SHP77 (cell line): ENCODE measurements at places on chromosomes 12 and 14.
A peak's percentile ranks its signal among the peaks of the same experiment; 100 is the strongest.

DNA sequence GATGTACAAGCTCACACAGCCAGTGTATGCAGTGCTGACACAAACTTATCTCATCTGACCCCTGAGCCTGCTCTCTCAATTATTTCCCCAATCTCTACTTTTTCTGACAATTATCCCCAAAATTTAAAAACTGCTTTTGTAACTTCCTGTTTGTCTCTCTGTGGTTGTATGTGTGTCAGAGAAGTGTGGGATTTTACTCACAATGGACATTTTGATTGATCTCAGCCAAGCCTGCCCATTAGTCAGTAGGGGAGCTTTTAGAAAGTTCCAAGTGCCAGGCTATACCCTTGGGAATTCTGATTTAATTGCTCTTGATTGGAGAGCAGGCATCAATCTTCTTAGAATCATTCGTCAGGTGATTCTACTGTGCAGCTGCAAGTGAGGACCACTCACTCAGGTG, 64.9 kb upstream of the LMNTD1 start:
- DNase-seq, result no peak

- peak; percentile 60 for DNase-seq
Measured at GRCh38 chr12:65911321-65911720, 87.0 kb downstream of the HMGA2 start.

- no peak for DNase-seq
Measured at GRCh38 chr12:54156578-54156977, 32.2 kb downstream of the SMUG1 start.

DNA sequence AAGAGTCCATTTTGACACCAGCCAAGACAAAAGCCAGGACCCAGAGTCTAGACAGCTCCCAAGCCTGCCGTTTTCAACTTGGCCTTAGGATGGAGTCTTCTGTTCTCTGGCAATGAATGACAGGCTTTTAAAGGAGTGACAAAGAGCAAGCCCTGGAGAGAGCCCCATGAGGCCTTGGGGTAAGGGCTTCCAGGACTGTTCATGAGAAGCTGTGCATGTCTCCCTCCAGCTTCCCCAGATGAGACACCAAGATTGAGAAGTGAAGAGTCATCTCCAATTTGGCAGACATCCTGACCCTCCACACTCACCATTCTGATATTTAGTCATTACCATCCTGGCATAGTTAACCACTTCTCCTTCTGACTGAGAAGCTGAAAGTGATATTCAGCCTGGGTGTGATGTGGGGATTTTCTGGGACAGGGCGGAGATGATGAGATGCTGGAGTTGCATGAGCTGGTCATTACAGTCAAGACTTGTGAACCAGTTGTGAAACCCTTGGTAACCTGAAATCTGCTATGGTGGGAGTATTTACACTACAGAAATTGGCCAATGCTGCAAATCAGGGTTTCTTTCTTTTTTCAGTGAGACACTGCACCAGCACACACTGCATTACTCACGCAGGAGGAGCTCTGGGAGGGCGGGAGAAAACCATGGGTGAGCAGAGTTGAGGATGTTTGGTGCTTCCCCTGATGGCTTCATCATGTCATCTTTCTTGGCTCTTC, 77.8 kb downstream of the VCPKMT start:
- DNase-seq, result no peak

DNA sequence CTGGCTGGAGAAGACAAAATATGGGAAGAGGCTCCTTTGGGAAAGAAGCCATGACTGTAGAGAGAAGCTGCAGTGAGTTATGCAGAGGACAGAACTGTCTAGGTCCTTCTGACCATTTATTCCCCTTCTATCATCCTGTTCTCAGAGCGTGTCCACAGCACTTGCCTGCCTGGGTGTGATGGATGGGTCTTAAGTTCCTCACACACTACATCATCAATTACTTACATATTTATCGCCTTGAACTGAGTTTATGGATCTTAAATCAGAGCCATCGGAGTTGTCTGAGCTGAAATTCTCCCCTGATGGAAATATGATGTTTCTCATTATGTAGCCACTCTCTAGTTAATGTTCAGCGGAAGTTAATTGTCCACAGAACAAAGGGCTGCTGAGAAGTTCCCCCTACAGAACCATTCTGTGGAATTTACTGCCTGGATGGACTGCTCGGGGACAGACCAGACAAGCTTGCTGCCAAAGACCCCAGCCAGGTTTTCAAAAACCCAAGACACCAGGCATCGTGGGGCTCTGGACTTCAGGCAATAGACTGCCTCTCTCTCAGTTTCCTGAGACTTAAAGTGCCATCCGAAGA, 232.5 kb upstream of the NOS1 start:
- DNase-seq, result no peak

- DNase-seq, result no peak
Measured at GRCh38 chr14:38248321-38249028, 7.4 kb downstream of the CLEC14A start.

- DNase-seq, result no peak
Measured at GRCh38 chr12:70788774-70789173, 131.8 kb downstream of the PTPRR start.

DNA sequence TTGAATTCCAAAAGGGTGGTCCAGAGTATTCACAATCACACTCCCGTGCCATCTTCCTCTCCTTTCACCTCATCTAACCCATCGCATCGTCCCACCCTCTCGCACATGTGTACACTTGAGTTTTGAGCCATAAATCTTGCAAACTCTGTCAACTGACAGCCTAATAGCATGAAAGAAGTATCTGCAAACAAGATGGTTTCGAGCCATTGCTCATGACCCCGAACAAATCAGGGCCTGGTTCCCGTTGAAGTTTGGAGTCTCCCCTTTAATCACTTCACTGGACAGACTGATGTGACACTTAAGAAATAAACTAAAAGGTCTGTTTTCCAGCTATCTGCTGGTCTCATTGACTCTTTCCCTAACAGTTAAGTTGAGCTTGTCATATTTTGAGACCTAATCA, 223.6 kb upstream of the SOX5 start:
- no peak for DNase-seq

GRCh38 chr12:109098183-109098604, 797 bp downstream of the UNG start:
- DNase-seq, result no peak

DNA sequence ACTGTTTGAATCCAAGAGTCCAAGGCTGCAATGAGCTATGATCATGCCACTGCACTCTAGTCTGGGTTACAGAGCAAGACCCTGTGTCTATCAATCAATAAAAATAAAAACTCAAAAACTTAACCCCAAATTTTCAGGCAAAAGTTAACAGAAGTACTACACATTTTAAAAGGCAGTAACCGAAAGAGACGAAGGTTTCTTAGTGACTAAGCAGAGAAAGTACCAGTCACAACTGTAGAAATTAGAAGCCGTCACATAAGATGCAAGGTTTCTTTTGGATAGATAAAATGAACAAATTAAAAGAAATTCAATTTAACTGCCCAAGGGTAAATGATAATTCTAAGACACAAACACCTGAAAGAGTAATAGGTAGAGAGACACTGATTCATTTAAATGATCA, 103.5 kb downstream of the MED13L start:
- no peak for DNase-seq

- peak; percentile 22 for DNase-seq
Measured at GRCh38 chr14:36717363-36717762, 55.7 kb downstream of the PAX9 start.

GRCh38 chr12:27193106-27193505, 51.0 kb upstream of the STK38L start:
- DNase-seq, result no peak

- DNase-seq, result no peak
Measured at GRCh38 chr12:92511786-92512185, 191.0 kb upstream of the PLEKHG7 start.

GRCh38 chr14:96964726-96965415, 167.7 kb downstream of the VRK1 start:
- DNase-seq, result no peak

DNA sequence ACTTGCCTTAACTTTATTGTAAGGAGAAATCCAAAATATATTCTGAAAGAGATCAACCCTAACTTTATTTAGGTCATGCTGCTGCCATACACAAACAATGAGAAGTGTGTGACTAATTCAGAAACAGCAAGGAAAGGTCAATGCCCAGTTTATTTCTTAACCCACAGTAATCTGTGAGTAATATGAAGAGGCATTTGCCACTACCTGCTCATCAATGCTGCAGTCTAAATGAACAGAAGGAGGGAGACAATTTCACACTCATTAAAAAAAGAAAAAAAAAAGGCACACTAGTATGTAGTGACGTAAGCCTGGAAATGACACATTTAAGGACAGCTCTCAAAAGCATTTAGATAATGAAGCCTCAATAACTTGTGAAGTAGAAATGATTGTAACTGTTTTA, 90.5 kb upstream of the FOXN3 start:
- DNase-seq, result no peak

DNA sequence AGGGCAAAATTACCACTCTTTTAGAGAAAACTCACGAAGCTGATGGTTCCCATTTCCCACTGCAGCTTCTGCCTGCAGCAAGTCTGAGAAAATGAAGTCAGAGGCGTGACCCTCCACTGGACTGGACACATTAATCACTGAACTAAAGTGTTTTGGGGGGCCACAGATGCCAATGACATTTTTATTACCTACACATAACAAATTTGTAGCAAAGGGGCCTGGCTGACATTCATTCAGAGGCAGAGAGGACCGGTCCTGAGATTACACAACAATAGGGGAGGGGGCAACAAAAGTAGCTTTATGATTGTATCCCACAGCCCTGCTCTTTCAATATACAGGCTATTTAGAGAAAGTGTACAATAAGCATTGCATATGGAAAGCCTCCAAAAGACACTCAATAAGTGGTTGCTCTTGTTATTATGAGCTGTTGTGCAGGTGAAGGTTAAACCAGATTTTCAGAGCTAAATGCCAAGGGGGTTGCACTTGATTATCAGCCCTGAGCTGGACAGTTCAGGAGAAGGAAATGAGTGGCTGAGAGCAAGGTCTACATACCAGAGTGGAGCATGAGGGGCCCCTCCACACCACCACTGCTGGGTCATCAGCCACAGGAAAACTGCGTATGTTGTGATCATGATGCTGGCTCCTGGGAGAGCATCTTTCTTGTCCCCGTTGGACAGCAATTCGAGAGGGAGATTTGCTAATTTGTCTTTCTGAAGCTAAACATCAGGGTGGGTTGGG, 41.5 kb upstream of the CCDC60 start:
- no peak for DNase-seq

DNA sequence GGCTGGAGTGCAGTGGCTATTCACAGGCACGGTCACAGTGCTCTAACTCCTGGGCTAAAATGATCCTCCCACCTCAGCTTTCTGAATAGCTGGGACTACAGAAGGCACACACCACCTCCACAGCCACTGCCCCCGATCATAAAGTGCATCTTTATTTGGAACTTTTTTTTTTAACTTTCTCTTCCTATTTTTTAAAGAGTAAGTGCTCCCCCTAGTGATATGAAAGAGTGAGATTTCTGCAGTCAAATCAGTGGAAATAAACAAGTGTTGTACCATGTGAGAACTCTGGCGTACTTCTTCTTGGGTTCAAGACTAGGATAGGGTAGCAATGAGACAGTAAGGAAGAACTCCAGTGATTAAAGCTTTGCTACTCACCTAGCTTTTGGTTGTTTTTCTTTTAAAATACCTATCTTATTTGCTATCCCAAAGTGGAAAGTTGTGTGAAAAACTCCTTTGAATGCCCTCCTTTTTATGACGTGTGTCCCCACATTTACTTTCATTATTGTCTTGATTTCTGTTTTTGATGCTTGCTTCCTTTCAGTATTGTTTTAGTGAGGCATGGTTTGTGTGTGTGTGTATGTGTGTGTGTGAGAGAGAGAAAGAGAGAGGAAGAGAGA, 6.6 kb downstream of the PPP4R4 start:
- peak; percentile 15 for DNase-seq

DNA sequence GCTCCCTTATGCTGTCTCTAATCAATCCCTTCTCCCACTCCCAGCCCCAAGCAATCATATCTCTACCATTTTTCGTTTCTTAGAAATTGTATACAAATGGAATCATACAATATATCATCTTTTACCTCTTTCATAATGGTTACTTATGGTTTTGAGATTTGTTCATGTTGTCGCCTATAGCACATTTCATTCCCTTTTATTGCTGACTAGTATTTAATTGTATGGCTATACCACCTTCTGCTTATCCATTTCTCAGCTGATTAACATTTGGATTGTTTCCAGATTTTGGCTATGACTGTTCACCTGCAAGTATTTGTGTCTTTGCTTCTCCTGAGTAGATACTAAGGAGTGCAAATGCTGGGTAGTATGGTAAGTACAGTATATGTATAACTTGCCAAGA, 36.7 kb upstream of the GRIN2B start:
- DNase-seq, result no peak

GRCh38 chr12:131732-132495, 65.3 kb downstream of the IQSEC3 start:
- DNase-seq, result no peak

DNA sequence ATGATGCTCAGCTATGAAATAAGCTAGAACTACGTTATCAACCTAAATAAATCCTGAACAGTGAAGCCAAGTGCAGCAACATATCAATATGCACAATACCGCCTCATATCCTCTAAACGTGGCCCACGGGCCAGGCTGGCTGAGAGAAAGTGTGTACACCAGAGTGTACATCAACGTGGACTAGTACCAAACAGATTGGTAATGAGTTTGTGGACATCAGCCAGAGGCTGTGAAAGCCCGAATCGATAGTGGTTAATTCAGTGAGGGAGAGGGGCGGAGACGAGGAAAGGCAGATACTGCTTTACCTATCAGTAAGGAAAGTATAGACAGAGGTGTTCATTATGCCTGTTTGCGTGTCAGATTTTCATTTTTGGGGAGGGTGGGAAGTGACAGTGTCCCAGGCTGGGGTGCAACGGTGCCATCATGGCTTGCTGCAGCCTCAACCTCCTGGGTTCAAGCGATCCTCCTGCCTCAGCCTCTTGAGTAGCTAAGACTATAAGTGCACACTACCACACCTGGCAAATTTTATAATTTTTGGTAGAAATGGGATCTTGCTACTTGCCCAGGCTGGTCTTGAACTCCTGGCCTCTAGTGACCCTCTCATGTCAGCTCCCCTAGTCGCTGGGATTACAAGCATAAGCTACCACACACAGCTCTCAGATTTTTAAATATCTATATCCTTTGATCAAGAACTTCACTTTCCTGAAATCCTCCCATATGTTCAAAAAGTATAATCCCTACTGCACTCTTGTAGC, 50.1 kb downstream of the ANAPC7 start:
- DNase-seq, result no peak

DNA sequence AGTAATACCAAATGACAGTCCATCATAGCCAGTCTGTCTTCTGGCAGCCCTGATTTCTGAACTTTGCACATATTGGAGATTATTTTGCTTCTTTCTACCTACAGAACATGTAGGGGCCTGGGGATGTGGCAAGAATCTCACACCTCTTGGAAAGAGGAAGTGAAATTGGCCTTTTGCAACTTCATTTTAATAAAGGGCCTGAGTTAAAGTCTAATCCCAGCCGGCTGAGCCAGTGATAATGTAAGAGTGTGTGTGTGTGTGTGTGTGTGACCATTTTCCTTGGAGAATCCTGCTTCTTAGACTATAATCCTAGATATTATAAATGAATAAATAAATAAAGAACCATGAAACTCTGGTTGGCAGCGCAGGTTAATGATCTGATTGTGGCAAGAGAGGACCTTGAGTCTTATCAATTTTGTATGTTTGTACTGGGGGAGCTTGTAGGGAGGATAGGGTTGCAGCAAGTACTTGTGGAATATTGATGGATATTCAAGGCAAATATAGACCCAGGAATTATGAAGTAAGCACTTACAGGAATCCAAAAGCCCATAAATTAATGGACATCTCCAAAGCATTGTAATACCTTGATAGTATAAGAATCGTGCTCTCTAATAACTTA, 233.2 kb upstream of the AMIGO2 start:
- no peak for DNase-seq

- no peak for DNase-seq
Measured at GRCh38 chr14:86153480-86153879, 623.5 kb downstream of the FLRT2 start.
